MG63 (cell line): ENCODE measurements at places on chromosomes 5 and 9. TPM values are rescaled to one million over a fixed set of nuclear protein-coding genes. Genes with fewer than 3 reads are reported as not detected.

The PCDHB12 gene
- total RNA-seq: 0.16 TPM in 1 of 2 replicates, not detected in the other

The SPATA31A3 gene
- not detected in 2 replicates for total RNA-seq

GRCh38 chr9:116635908-116636307, 51.2 kb upstream of the TRIM32 start:
- no peak for DNase-seq

DNA sequence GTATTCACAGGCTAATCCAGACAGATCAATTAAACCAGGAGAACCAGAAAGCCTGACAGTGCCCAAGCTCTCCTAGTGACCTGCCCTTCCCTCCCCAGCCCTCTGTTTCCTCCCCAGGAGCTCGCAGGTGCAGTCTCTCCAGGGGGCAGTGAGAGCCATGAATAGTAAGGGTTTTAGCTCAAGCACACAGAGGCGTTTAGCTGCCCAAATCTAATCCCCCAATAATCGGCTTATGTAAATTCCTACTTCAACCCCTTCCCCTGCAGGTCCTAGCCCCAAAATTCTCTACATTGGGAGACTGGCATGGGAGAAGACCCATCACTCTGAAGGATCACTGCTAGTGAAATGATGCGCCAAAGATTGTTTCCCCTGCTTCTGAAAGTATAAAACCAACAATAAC, 10.5 kb upstream of the TAL2 start:
- DNase-seq: no peak

The BARX1 gene
- total RNA-seq: 170 and 176 TPM in 2 replicates

The VPS13A gene
- total RNA-seq: 3.2 and 5.0 TPM in 2 replicates

The OLFM1 gene
- 37.1 and 47.3 TPM in 2 replicates for total RNA-seq

DNA sequence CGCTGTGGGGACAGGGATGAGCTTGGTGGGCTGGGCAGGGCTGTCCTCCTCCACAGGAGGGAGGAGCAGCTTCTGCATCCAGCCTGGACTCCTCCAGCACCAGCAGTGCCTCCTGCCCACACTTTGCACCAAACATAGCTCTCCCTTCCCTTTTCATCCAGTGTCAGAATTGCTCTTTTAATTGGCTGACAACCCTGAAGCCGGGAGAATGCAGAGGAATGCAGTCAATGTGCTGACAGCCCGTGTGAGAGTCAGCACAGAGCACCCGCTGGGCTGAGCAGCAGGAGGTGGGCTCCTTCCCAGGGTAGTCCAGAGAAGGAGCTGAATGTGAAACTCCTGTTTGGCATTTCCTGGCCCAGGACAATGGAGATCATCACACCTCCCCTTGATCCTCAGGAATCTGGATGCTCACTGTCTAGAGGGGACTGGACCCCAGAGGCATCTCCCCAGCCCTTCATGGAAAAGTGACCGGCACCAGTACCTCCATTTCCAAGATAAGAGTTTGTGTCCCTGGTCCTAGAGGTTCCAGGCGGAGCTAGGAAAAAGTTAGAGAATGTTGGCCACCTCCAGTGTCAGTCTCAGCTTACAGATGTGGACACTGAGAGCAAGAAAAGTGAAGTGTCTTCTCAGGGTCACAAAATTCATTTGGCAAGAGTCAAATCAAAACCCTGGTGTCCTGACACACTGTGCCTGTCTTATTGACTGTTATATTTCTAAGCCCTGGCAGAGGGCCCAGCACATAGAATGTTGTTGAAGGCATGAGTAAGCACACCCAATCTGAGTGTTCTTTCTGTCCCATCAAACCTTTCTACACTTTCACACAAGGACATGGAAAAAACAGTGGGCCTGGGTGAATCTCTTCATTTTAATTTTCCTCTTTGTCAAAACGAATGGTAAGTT, 202.1 kb downstream of the SNX18 start:
- peak; percentile 97 for DNase-seq

- DNase-seq: no peak
These were observed 1035.2 kb upstream of the ARRDC3 start for GRCh38 chr5:92418341-92418740.

- DNase-seq: no peak
These were observed 101.9 kb downstream of the GADD45G start for GRCh38 chr9:89706731-89707191.

DNA sequence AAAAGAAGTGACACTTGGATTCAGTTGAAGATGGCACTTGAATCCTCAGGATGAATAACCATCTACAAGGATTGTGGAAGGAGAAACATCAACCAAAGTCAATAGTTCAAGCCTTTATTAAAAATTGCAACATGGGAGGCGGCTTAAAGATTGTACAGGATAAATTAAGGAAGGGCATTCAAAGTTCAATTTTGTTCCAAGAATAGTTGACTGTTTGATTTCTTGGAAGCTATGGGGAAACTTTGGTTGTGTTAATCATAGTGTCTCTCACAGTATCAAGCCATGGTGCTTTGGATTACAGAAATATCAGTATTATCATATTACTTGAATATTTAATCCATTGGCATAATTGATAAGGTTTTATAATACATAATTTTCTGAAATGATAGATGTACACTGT, 1844.3 kb downstream of the MAT2B start:
- no peak for DNase-seq

DNA sequence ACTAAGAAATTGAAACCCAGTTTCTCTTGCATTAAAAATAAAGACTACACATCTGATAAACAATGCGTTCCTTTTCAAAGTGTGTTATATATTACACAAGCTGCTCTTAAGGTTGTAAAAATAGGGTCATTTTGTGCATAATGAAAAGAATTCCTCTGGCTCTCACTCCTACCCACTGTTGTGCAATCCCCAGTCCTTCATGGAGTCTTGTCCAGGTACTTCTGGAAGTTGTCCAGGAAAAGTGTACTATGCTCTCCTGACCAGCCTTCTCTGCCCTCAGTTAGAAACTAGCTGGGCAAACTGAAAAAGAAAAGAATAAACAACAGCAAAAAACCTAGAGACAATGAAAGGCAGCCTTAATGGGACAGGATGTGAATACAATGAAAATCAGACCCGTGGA, 345.5 kb upstream of the PAPPA start:
- DNase-seq: no peak

The PKD2L2 gene
- not detected in 2 replicates for total RNA-seq

DNA sequence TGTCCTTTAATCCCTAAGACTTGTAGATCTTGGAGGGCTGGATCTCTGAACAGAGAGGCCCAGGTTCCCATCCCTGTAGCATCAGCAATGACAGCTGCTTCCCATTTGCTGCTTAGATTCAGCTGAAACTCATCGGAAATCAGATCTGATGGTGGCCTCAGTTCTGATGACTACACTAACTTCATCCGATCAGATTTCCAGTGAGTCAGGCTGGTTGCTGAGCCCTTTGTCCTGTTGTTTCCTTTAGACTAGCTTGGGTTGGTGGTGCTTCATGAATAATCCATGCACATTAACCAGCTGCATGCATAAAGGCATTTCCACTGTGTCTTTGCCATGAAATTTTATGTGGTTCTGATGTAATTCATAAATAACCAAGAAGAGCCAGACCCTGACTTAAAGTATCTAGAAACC, 195.2 kb upstream of the TUT7 start:
- DNase-seq: peak; percentile 61

- DNase-seq: no peak
These were observed 52.0 kb upstream of the DAPK1 start for GRCh38 chr9:87445646-87446045.

- peak; percentile 81 for DNase-seq
These were observed 739 bp downstream of the PPP2CA start for GRCh38 chr5:134224888-134225779.

DNA sequence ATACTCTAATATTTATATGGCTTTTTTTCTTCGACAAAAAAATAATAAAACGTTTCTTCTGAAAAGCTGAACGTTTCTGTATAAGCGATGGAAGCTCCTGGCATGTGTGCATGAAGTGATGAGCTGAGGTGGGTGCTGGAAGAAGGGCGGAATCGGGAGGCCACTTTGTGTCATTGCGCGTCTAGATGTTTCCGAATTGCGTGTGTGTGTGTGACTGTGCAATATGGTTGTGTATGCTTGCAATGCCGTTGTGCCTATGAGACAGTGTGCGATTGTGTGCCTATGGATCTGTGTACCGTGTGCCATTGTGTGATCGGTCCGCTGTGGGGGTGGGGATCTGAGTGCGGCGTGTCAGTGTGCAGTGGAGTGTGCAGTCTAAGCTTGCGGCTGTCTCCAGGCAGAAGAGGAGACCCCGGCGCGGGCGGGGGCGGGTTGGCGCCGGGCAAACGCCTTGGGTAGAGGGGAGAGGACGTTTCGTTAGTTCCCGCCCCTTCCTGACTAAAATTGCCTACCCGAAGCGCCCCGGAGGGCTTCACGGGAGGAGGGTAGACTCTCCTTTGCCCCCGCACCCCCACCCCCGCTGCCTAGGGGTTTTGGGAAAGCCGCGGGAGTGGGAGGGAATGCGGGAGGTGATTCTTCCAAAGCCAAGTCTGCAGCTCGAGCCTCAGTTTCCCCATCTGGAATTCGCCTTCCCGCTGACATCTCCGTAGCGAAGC, 24.2 kb downstream of the PCDHGC5 start:
- DNase-seq: no peak

DNA sequence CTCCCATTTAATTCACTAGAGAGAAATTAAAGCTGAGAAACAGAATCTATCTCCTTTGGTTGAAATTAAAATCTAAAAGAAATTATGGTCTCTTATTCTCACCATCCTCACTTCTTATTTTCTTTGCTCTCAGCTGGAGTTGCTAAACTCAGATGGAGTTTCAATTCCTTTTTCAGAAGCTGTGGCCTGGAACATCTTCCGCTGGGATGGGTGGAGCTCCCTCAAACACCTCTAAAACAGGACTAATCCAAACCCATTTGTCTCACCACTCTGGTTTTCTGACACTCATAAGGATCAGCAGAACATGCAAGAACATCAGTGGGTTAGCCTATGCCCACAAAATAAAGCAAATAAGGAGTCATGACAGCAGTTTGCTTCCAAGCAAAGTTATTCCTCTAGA, 39.6 kb upstream of the CEP78 start:
- no peak for DNase-seq

DNA sequence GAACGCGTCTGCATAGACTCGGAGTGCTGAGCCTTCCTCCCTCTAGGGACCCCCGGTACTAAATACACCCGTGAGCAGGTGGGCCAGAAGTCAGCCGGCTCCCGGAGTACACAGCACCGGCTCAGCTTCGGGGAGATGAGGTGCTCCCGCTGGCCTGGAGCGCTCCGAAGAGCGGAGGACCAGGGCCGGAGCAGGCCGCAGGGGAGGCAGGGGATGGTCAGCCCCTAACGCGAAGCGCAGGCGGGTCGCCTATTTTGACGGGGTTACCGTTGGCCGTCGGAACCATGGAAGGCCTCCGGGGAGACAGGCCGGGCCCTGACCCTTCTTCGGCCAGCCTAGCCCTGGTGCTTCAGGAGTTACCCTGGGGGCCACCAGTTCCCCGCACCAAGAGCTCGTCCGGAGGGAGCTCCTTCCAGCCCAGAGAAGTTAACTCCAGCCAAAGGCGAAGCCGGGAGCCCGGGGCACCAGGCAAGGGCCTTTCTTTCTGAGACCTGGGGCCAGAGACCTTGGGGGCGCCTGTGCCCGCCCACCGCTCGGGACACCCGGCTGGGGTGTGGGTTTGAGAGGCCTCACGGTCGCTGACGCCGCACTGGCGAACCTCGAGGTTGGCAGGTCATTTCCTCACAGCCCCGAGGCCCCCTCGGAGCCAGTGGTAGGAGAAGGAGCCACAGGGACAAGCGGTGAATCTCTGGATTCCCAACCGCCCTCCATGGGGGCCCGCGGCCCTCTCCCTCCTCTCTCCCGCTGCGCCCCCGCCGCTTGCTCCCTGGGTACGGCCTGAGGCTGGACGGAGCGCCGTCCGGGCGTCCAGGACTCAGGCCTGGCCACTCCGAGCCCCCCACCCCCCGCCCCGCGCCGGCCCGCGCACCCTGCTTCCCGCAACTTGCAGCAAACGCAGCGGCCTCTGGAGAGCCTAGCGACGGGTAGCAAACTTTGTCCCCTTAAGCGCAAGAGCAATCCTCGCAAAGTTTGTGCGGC, 3.4 kb upstream of the IRX4 start:
- DNase-seq: peak; percentile 4

DNA sequence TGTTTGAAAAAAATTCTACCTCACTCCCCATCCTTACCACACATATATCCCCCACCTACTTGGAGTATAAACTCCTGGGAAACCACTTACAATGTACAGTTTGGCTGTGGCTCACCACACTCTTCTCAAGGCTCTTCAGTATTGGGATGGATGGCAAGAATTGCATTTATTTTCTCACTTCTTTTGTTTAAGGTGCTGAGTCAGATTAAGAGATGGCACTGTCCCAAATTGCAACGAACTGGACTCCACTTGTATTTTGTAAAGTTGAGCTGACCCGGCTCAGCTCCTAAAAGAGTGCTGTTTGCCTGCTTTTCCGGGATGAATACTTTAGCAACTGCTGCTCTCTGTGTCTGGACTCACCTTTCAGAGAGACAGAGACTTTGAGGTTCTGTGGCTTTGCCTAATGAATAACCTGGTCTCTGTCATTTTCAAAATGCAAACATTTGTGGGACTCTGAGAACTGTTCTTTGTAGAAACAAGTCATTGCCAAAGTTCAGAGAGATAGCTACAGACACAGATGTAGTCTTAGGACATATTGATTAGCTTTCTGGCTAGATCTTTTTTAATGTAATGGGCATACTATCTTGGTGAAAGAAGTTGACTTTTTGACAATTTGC, 42.2 kb downstream of the PPP2R2B start:
- no peak for DNase-seq
